Heart right ventricle (tissue), 16 donors: ENCODE measurements at places on chromosomes 4 and X. TPM values are rescaled to one million over a fixed set of nuclear protein-coding genes. Genes with fewer than 3 reads are reported as not detected.

MAGIX gene
- 3.6 TPM for total RNA-seq

DNA sequence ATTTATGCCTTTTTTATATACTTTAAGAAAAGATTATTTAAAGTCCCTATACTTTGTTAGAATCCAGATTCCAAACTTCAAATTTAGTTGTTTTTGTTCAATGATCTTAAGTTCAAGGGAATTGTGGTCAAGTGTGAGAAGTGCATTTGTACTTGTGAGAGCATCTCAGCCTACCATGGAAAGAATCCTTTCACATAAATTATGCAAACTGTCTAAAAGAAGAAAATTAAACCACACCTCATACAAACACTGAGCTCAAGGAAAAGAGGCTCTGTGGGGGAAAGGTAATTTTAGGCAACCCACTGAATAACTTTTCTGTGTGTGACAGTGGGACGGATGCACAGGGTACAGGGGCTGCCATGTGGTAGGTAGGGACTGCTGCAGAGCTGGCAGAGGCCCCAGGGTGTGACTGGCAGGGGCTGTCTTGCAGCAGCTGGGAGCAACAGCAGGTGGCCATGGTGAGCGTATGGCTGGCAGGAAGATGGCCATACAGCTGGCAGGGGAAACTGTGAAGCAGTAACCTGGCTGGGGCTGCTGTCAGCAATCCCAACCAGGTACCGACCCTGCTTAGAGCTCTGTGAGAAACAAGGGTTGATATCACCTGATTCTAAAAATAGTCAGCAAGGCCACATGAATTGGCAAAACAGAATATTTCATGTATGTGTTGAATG is 130.6 kb downstream of the UGT8 start:
- DNase-seq: no peak

DNA sequence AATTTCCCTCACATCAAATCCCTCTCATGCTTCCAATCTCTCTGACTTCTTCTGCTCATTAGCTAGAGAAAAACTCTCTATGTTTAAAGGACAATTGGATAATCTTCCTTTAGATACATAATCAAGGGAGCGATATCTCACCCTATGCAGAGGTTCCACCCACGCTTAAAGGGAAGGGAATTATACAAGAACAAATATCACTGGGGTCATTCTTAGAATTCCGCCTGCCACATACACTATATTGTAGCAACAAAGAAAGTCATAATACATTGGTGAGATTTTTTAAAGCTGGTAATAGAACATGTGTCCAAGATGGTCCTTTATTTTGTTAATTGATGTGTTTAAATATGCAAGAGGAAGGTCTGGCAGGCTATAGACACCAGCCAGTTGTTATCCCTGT is 31.5 kb downstream of the NKX6-1 start:
- DNase-seq: no peak

- DNase-seq: no peak
Observed at GRCh38 chr4:161522031-161522430, 641.8 kb downstream of the FSTL5 start.

HS6ST2 gene
- 0.21 TPM for total RNA-seq

MXD4 gene
- total RNA-seq: 44.2 TPM

GRCh38 chr4:25330335-25330734 is 17.8 kb downstream of the ZCCHC4 start:
- no peak for DNase-seq

DNA sequence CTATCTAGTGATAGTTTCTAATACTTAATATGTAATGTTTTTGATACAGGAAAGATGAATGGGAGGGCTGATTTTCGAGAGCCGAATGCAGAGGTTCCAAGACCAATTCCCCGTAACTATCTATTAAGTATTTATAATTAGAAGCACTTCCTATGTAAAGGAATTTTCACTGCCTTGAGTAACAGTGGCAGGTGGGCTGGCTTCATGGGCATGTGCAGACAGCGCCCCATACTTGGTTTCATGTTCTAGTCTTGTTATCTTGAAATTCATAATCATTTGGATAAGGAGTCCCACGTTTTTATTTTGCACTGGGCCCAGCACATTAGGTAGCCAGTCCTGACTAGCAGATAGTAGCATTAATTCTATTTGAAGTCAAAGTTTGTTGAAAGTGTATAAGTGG is 1.7 kb downstream of the OCIAD1 start:
- no peak for DNase-seq
